ENCODE measurements at places on chromosomes 12 and 14.

- DNase-seq: peak; percentile 63
Observed at GRCh38 chr14:106556665-106557289, 1030.4 kb downstream of the TMEM121 start.

DNA sequence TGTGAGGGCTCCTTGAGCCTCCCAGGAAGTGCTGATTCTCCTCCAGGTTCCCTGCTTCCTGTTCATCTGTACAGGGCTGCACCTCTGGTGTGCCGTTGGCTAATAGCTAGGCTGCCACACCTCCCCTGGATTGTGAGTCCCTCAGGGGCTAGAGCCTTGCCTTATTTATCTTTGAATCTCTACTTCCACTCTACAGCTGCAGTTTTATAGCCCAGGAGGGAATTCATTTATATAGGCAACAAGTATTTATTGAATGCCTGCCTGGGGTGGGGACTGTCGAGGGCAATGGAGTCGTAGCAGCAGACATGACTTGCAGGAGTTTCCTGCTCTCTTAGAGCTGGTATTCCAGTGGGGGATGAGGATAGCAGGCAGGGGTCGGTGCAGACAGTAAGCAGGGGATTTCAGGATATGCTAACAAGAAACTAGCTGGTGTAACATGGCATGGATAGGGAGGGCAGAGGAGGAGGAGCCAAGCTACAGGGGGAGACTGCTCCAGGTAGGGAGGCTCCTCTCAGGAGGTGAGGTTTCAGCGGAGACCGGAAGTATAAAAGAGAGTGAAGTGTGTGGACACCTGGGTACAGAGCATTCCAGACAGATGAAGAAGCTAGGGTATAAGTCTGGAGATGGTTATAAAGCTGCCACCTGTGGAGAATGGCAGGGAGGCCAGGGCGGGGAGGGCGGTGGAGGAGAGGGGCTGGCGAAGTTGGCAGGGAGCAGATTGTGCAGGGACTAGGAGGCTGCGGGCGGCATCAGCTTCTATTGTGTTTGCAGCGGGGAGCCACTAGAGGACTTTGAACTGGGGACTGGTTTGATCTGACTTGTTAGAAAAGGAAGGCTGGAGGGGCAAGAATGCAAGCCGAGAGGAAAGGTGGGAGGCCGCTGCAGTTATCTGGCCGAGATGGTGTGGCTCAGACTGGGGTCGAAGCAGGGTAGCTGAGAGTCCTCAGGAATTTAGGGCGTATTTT is 17.2 kb downstream of the USP30 start:
- no peak for DNase-seq

DNA sequence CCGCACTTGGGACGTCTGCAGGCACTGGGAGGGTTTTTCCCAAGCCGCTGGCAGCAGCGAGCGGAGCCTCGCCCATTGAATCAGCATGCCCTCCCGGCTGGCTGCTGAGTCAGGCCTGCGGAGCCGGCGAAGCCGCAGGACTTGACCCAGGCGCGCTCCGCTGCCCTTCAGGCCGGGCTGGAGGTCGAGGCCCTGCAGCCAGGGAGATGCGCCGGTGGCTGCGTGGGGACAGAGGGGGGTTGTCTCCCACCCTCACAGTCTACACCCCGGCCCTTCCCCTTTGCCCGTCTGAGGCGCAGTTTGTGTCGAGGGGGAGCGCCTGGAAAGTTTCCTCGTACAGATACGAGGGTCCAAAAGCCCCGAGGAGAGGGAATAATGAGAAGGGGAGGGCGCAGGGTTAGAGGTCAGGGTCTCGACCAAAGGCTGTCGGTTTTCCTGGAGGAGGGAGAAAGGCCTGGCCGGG is 759 bp upstream of the KLC1 start:
- DNase-seq: no peak

- no peak for DNase-seq
Observed at GRCh38 chr14:28161040-28161439, 605.5 kb upstream of the FOXG1 start.

- no peak for DNase-seq
Observed at GRCh38 chr14:65704850-65705249, 292.3 kb downstream of the FUT8 start.

GRCh38 chr14:23021434-23021833 is 11.5 kb upstream of the C14orf93 start:
- DNase-seq: no peak

DNA sequence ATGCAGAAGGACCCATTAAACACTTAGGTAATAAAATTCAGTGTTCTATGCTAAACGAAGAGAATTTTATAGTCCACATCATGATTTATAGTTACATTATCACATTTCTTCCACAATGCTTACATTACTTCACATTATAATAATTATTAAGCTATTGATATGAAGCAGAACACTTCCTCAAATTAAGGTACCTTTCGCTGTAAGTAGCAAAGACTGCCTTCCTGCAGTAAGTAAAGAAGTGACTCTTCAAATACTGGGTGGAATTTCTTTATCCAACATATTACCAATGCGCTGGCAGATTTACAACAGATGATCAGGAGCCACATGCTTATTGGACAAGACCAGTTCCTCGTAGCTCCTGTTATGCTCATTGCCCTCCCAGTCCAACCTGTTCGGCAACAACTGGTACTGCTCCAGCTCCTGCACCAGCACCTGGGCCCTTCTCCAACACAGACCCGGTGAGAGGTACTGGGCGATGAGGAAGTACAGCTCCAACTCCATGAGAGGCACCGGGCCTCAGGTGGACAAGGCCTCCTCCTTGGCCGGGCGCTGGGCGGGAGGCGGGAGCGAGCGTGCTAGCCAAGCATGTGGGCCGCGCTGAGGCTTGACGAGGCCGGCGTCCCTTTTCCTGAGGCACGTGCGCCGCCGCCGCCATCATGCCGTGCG is 210.7 kb upstream of the ATP2B1 start:
- no peak for DNase-seq

DNA sequence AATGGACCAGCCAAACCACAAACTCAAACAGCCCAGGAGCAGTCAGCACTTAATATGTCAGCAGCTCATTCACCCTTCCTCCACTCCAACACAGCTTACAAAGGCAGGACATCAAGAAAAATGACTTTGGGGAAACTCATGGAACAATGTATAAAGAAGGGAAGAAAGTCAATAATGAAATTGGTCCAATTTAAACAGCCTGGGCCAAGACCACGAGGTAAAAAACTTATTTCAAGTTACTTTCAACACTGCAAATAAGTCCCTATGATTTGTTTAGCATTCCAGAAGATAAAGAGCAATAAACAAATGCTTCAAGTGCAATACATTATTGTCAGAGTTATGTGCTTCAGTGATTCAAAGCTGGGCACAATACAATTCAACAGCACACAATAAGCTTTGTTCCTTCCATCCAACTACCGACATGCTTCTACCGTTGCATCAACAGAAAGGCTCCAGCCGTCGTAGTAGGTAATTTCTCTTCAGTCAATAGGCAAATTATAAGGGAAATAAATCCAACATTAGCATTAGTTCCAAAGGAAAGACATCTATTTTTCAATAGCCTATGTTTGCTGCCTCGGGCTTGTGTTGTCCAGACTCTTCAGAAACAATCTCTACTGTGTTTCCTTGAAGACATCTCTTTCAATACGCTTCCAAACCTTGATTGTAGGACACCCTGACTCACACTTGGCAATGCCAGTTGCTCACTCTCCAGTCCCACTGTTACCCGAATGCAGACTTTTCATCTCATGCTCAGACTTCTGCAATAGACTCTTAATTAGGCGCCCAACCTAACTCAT is 225.7 kb downstream of the NUAK1 start:
- no peak for DNase-seq

DNA sequence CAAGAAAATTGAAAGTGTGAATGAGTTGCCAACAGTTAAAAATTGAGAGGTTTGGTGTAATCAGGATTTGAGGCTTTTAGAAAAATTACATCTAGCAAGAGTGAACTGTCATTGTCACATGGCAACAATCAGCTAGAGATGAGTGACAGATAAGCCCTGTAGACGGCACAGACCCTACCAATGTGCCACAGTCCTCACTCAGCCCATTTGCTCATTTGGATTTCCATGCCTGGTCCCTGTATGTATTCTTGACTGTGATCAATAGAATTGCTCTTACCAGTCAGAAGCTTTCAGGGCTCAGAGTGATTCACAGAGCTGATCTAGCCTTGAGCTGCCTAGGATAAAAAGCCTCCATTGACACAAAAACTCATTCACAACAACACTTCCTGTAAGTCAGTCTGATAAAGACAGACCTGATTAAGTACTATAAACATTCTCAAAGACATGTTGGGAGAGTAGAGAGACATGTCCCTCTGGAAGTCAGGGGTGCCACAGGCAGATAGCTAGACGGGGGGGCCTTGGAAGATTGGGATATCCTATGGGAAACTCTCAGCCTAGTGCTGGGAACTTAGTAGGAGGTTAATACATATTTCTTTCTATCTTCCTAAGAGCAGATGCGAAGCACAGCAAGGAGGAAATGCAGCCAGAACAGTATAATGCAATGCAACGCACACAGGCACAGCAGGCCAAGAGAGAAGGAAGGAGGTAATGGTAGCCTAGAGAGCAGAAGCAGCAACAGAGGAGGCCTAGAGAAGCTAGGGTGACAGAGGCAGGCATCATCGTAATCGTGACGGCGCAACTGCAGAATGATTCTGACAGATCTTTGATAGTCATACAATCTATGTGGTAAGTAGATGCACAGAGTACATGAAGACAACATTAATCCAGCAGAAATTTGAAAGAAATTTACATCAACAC is 2.0 kb upstream of the PELI2 start:
- no peak for DNase-seq

- DNase-seq: no peak
Observed at GRCh38 chr14:50796390-50796789, 34.6 kb downstream of the NIN start.

- no peak for DNase-seq
Observed at GRCh38 chr12:88552610-88553079, 27.6 kb downstream of the KITLG start.

- no peak for DNase-seq
Observed at GRCh38 chr12:71760471-71760870, 5.8 kb downstream of the RAB21 start.

GRCh38 chr14:33647385-33647786 is 303.5 kb downstream of the EGLN3 start:
- no peak for DNase-seq

DNA sequence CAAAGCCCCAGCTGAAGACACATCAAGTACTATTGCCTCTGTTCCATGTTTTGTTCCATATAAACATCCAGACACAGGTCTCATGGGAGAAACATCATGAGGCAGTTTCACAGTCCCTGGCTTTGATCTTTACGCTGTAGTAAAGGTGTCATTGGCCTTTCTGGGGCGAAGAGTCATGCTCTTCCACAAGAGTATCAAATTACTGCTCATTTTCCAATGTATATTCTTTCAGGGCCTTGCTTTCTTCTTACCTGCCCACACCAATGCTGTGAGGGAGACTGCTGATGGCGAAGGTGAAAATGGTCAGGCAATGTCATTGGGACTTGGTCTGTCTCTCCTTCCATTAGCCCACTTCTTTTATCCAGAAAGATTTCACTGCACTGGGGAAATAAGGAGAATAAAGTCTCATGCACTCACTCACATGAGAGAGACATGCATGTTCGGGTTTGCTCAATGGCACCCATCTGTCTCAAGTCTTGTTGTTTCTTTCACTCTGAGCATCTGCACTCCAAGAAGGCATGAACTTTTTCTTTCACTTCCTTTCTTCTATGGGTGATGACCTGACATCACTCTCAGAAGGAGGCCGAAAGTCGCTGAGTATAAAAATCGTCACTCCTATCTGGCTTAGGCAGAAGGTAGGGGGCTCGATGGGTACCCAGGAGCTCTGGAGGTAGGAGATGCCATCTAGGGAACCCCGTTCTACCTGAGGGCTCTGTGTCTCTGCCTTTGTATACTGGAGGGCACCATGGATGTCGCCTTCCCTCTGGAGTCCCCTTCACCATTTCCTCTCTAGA is 1.3 kb upstream of the JDP2 start:
- no peak for DNase-seq

- no peak for DNase-seq
Observed at GRCh38 chr14:47148686-47149085, 497.1 kb upstream of the RPL10L start.

DNA sequence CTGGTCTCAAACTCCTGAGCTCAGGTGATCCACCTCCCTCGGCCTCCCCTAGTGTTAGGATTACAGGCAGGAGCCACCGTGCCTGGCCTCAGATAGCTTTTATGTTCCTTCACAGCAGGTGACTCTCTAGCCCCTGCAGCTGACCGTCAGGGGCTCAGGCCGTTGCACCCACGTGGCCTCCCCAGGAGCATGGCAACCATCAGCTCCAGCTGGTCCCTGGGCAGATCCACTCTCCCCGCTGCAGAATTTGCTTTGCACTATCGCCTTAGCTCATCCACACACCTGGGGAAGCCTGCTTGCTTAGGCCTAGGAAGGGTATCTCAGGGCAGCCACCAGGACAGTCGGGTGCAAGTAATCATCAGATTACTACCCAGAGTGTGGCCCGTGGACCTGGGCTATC is 62.6 kb downstream of the TSPAN9 start:
- DNase-seq: no peak

DNA sequence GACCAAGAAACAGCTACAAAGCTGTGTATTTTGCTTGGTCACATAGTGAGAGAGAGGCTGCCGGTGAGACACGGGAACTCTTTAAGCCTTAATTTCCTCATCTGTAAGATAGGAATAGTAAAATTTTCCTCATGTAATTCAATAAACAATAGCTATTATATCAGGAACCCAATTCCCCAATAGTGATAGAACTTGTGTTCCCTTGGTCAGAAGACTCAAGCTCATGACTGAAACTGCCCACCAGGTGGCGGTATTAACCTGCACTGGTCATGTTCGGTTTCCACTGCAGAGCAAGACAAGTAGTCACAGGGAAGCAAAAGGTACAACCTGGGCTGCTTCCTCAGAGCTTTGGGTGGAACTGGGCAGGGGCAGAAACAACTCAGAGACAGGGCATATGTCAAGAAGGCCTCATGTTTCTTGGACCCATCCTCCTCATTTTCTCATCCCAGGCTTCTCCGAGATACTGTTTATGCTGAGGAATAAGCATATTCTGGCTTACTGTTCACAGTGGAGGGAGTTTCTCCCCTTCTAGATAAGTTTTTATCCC is 4.2 kb upstream of the AJUBA start:
- peak; percentile 78 for DNase-seq

DNA sequence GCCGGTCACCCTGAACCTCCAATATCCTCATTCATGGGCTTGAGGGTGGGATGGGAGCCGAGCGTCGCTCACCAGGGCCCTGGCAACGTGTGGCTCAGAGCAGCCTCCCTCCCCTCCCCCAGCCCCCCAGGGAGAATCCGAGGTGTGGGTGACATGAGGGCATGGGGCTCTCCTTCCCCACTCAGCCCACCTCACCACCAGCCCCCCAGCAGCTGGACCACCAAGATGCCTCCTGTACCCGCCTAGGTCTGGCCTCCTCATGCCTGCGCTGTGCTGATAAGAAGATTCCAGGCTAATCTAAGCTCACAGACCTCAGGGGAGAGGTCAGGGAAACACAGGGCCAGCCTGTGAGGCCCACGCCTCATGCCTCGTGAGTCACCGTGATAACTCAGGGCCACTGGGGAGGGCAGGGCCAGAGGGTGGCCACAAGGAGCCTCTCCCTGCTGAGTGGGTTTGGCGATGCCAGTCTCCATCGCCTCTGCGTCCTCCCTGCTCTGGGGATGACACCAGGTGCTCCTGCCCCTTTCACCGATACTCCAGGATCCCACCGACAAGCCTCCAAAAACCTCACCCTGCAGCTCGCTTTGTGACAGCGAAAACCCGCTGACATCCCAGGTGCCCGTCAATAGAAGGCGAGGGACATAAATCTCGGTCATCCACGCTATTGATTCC is 56.9 kb downstream of the TESC start:
- no peak for DNase-seq

- no peak for DNase-seq
Observed at GRCh38 chr12:127991485-127991884, 275.5 kb upstream of the TMEM132C start.

- DNase-seq: no peak
Observed at GRCh38 chr14:93183596-93184317, 940 bp downstream of the MOAP1 start.

GRCh38 chr12:98374007-98374406 is 141.4 kb upstream of the TMPO start:
- no peak for DNase-seq

Measured in stimulated activated CD8-positive, alpha-beta memory T cell treated with anti-CD3 and anti-CD28 coated beads, Interleukin-7, amount 100 ng/mL, for 48 hours (primary cell).